HT1080 (cell line): ENCODE measurements at places on chromosomes 2 and 18. TPM values are rescaled to one million over a fixed set of nuclear protein-coding genes. Genes with fewer than 3 reads are reported as not detected.
A peak's percentile ranks its signal among the peaks of the same experiment; 100 is the strongest.

DNA sequence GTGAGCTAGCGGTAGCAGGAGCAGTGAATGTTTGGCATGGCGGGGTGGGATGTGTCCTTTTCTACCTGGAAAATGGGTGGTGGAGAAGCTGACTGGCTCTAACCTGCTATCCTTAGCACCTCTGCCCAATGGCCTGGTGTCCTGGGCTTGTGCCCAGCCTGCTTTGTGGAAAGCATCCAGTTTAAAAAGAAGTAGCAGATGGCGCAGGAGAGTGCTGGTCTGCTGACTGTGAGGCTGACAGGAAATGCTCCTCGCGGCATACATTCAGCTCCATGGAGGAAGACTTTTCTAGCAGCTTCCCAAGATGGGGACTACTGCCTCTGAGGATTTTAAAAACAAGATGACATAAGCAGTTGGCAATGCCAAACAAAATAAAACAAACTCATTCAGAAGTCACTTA is 56.2 kb upstream of the LYPD6B start:
- no peak for DNase-seq

DNA sequence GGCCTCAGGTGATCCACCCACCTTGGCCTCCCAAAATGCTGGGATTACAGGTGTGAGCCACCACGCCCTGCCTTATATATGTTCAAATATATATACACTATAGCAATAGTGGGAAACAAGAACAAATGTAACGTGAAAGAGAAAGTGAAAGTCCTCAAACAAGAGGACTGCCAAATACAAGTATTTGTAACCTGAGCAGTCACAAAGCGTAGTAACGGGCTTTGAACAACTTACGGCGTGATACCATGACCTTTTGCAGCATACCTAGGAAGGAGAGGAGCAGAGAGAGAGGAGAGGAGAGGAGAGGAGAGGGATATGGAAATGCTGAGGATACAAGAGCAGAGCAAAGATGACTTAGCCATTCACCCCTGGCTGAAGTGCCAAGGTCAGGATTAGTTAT is 113.8 kb upstream of the RGPD4 start:
- DNase-seq: no peak

GRCh38 chr2:147542351-147542750 is 302.5 kb upstream of the ACVR2A start:
- no peak for DNase-seq

- DNase-seq: no peak
These were observed 24.3 kb downstream of the CERS6 start for GRCh38 chr2:168480356-168480755.

GRCh38 chr18:77187189-77187588 is 54.6 kb upstream of the MBP start:
- no peak for DNase-seq

- DNase-seq: peak; percentile 98
These were observed at the start of gene SIX2 for GRCh38 chr2:45009303-45009927. SIX2 (minus strand) TSS chr2:45009452; CDS start chr2:45009110, 342 bp downstream.

- no peak for DNase-seq
These were observed 923.6 kb downstream of the CCDC85A start for GRCh38 chr2:57107353-57107752.

GRCh38 chr2:158619496-158619895 is 162.7 kb downstream of the PKP4 start:
- DNase-seq: peak; percentile 68

DNA sequence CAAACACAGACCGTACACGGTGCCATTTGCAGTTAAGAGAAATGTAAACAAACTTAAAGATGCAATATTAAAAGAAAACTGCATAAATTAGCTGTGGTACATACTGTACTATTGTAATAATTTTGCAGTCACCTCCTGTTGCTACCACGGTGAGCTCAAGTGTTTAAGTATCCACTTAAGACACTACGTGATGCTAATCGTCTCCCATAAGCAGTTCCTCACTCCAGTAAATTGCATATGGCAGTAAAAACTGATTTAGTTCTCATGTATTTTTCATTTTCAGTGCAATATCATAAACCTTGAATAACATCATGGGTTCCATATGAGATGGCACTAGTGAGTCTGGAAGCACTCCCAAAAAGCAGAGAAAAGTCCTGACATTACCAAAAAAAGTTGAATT is 14.4 kb downstream of the CLEC4F start:
- no peak for DNase-seq

DNA sequence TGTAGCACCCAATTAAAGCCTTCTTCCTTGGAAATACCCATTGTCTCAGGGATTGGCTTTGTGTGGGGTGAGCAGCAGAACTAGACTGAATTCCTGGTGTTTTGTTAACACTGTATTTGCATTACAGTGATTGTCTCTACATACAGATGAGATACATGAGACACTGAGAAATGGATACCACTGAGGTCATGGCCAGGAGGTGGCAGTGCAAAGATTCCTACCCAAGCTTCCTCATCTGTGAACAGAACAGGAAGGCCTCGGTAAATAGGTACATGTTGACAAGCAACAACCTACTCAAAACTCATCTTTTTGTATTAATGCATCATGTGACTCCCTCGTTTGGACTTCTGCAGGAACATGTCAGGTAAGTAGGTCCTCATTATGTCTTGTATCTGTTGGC is 445.8 kb upstream of the RGPD4 start:
- DNase-seq: no peak

- no peak for DNase-seq
These were observed 57.7 kb downstream of the PRKCE start for GRCh38 chr2:45709137-45709536.

DNA sequence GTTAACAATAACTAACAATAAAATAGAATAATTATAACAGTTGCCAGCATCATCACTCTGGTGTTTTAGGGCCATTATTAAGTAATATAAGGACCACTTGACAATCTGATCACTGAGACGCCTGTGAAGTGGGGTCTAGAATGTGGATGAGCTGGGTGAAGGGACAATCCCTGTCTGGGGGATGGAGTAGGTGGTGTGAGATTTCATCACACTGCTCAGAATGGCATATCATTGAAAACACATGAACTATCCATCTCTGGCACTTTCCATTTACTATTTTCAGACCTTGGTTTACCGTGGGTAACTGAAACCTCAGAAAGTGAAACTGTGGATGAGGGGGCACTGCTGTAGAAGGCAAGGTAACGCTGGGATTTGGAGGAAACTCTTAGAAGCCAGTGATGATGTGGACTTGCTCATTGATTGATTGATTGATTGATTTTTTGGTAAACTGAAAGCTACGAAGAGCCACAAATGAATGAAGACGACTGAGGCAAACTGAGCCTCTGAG is 204.4 kb upstream of the TWIST2 start:
- no peak for DNase-seq

MATN3 gene
- total RNA-seq: 0.07 and 0.47 TPM in 2 replicates
